ENCODE measurements at places on chromosomes 4 and X.

DNA sequence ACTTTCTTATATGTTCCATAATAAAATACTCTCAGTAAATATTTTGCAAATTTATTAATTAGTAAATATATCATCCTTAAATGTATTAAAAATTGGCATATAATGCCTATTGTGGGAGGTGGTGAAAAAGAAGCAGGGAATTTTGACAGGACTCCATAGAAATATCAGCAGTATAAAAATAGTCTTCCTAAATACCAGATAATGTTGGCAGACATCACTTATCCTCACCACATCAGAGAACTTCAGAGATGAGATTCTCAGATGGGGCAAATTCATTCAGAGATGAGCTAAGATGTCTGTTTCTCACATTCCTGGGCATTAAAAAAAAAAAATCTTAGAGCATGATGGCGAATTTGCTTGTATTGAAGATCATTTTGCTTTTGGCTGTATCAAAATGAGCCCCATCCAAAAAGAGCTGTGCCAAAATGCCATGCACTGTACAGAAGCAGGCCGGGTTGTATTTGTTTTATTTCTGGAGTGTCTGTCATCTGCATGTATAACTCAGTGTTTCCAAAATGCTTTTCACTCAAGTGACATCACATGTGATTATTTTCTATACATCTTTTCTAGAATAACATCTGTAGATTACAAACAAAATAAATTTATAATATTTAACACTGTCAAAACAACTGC lies 41.7 kb downstream of the ATP8A1 start:
- H3K27me3 ChIP-seq = peaks cover 4% of the 10 kb centered on the region
- H3K4me3 ChIP-seq = no peak overlapping the region
- H3K4me1 ChIP-seq = no peaks in the 10 kb centered on the region
- H3K36me3 ChIP-seq = no peaks in the 10 kb centered on the region
- DNase-seq = no peak
- no peak overlapping the region for H3K27ac ChIP-seq

GRCh38 chrX:40688929-40689328 lies 41.6 kb upstream of the CXorf38 start:
- H3K27me3 ChIP-seq = no peaks in the 10 kb centered on the region
- no peak overlapping the region for H3K4me3 ChIP-seq
- no peak overlapping the region for H3K27ac ChIP-seq
- H3K36me3 ChIP-seq = peaks cover 17% of the 10 kb centered on the region
- no peaks in the 10 kb centered on the region for H3K4me1 ChIP-seq

- H3K27me3 ChIP-seq = no peaks in the 10 kb centered on the region
- no peak overlapping the region for H3K4me3 ChIP-seq
Observed at GRCh38 chrX:32183066-32183465, 1028.3 kb downstream of the DMD start.

- peaks cover 64% of the 10 kb centered on the region for H3K36me3 ChIP-seq
- no peak for DNase-seq
- no peak overlapping the region for H3K27ac ChIP-seq
- no peaks in the 10 kb centered on the region for H3K4me1 ChIP-seq
- no peak overlapping the region for H3K4me3 ChIP-seq
Observed at GRCh38 chr4:82818664-82819662, 20.4 kb upstream of the SCD5 start.

DNA sequence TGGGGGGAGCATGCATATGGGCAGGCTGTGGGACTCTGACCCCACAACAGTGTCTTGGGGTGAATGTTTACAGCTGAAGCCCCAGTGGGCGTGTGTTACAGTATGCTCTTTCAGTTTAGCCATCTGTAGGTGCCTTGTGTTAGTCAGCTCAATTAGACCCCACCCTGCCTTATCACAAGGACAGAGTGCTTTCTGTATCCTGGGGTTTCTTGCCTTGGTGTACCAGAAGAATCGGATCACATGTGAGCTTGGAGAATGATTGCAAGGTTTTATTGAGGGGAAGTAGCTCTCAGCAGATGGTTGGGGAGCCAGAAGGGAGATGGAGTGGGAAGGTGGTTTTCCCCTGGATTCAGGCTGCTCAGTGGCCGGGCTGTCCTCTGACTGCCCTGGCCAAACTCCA lies 27.3 kb downstream of the SH3BGRL start:
- H3K4me3 ChIP-seq = no peak overlapping the region
- H3K27ac ChIP-seq = no peak overlapping the region
- H3K36me3 ChIP-seq = no peaks in the 10 kb centered on the region
- H3K4me1 ChIP-seq = no peaks in the 10 kb centered on the region

DNA sequence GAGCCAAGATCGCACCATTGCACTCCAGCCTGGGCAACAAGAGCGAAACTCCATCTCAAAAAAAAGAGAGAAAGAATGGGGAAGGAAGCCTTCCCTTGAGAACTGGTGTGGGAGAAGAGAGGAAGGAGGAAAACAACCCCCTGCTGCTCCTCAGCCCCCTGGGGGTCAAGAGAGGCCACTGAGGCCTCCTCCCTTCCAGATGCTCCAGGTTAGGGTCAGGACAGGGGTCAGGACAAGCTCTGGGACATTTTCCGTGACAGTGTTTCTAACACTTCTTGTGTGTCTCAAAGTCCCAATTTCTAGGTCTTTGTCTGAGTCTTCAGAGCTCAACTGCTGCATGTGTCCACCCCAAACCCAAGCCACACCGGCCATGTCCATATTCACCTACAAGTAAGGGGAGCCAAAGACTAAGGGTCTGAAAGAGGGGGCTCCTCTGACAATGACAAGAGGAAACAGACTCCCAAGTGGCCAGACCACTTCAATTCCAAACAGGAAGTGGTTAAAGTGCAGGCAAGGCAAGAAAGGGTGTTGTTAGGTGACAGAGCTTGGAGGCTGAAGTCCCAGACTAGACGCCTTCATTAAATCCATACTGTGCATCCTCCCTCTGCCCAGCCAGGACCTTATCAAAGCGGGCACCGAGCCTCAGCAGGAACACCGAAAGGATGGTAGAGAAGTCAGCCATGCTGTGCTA lies 8.3 kb downstream of the L1CAM start:
- DNase-seq = no peak
- H3K4me3 ChIP-seq = no peak overlapping the region
- 0 out of 2 replicates have a peak, but pooled peaks cover 4% of the 10 kb centered on the region for H3K36me3 ChIP-seq
- peaks cover 4% of the 10 kb centered on the region for H3K4me1 ChIP-seq
- no peaks in the 10 kb centered on the region for H3K27me3 ChIP-seq

- no peak overlapping the region for H3K27ac ChIP-seq
- DNase-seq = no peak
- no peaks in the 10 kb centered on the region for H3K27me3 ChIP-seq
- H3K4me1 ChIP-seq = no peaks in the 10 kb centered on the region
- no peaks in the 10 kb centered on the region for H3K36me3 ChIP-seq
- H3K4me3 ChIP-seq = no peak overlapping the region
Observed at GRCh38 chr4:78313754-78314120, 237.8 kb upstream of the ANXA3 start.

DNA sequence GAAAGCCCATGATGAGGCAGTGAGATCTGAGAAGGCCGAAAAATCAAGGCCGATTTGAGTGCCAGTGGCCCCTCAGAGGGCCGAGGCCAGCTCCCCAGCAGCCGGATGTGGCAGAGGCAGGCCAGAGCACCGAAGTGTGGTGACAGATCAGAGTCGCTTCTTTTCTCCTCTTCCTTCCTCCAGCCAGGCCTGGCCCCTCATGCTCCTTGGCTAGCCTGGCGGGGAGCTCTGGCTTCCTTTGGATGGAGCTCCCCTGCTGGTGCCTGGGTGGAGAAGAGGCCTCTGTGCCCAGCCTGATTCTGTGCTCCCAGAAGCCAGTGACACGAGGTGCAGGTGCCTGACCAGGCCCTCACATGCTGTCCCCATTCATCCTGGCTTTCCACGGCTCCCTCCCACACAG lies 127.2 kb upstream of the PABPC4L start:
- DNase-seq = no peak
- H3K4me3 ChIP-seq = no peak overlapping the region
- no peaks in the 10 kb centered on the region for H3K36me3 ChIP-seq
- no peaks in the 10 kb centered on the region for H3K27me3 ChIP-seq

DNA sequence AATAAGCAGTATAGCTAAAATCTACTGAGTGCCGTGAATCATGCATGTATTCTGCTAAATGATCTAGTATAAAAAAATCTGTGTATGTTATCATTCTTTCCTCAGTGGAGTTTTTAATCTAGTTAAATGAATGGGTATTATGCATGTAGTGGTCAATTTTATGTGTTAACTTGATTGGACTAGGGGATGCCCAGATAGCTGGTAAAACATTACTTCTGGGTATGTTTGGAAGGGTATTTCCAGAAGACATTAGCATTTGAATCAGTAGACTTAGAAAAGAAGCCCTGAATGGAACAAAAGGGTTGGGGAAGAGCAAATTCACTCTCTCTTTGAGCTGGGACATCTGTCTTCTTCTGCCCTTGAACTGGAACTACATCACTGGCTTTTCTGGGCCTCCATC lies 34.5 kb upstream of the SPRY1 start:
- H3K36me3 ChIP-seq = no peaks in the 10 kb centered on the region
- peaks cover 14% of the 10 kb centered on the region for H3K4me1 ChIP-seq
- no peak overlapping the region for H3K4me3 ChIP-seq
- no peaks in the 10 kb centered on the region for H3K27me3 ChIP-seq
- peak overlapping the region; percentile 91 for H3K27ac ChIP-seq
- DNase-seq = no peak

- H3K27ac ChIP-seq = no peak overlapping the region
- no peaks in the 10 kb centered on the region for H3K4me1 ChIP-seq
- no peak for DNase-seq
- no peaks in the 10 kb centered on the region for H3K27me3 ChIP-seq
- H3K36me3 ChIP-seq = no peaks in the 10 kb centered on the region
- no peak overlapping the region for H3K4me3 ChIP-seq
Observed at GRCh38 chrX:68721546-68721945, 74.1 kb downstream of the STARD8 start.

Measured in RWPE2 (cell line).